ENCODE measurements at places on chromosomes 16 and 17.

DNA sequence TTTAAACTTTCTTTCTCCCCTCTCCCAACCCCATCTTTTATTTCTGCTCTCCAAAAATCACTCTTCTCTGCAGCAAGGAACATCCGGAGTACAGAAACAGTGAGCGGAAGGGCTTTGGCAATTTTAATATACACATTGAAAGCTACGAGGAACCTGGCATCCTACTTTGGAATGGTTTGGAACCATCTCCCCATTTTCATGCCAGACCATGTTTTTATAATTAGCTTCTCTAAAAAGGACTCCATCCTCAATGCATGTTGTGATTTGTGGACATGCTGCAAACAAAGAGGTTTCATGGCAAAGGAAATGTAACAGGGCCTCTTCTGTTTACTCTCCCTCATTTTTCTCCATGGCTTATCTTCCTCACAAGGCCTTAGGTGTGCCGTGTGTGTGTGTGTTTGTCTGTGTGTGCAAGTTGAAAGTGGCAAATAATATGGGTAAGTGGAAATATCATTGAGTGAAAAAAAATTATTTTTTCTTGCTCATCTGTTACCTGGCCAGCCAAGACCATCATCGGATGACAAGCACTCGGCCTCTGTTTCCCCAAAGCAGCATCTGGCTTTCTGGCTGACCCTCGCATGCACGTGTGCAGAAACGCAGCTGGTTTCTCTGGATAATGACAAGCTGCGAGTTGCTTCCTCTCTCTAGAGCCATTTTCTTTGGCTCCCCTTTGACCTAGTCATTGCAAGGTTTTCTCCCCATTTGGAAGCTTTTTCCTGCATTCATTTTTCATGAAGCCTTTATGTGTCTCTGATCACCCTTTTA lies 585.0 kb downstream of the TMEM114 start:
- no peak for DNase-seq

GRCh38 chr17:65856865-65857264 lies 295.4 kb upstream of the AXIN2 start:
- no peak for DNase-seq

DNA sequence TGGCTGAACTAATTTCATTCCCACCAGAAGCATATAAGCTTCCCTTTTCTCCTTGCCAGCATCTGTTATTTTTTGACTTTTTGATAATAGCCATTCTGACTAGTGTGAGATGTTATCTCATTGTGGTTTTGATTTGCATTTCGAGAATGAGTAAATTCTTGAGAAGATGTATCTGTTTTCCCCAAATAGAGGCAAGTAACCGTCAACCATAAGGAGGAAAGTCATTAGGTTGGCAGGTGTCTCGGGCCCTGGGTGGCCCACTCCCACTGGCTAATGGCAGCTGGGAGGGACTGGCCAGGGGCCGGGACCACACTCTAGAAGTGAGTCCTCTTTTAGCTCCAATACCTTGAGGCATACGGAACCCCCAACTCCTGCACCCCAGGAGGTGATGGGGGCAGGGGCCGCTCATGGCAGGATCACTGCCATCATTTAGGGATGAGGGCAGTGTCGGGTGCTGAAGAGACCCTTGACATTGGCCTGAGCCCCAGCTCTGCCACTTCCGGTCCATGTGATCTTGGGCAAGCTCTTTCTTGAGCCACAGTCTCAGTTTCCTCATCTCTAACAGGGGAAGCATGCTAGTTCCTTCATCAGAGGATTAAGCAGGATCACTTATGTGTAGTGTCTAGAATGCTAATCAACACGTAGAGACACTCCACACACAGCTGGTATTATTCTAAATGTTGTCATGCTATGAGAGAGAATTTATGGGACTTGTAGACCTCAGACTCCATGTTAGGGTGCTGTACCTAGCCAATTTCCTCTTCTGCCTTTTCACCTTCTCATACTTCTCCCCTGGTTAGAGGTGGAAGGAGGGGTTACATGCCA lies 44.3 kb downstream of the RGS9 start:
- no peak for DNase-seq

DNA sequence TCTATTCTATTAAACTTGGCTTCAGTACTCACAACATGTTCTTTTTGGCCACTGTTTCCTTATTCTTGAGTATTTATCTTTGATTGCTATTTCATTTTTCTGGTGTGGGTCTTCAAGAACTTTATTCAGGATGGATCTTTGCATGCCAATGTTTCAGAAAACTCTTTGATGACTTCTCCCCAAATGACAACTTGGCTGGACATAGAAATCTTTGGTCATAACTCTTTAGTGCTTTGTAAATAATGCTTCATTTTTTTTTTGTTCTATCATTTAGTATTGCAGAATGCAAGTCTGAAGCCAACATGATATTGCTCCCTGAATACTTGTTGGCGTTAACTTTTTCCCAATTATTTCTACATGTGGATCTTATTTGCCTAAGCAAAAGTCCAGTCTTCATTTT lies 103.6 kb upstream of the HS3ST2 start:
- no peak for DNase-seq

GRCh38 chr17:32747856-32748255 lies 129.1 kb downstream of the MYO1D start:
- no peak for DNase-seq

DNA sequence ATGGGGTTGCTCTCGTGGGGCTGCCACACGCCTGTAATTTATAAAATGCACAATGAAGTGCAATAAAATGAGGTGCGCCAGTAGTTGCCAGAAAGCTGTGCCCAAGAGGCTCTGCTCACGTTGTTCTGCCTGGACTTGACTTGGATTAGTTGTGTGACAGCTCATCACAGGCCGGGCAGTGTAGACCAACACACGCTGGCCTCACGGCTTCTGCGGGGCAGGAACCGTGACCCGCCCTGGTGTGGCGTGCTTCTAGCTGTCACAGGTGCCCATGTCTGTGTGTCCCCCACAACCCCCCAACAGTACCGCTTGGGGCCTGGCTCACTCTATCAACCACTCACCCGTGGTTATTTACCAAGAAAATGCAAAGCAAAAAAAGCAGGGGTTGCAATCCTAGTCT lies 112.2 kb upstream of the ZNF750 start:
- no peak for DNase-seq

GRCh38 chr17:40532520-40533253 lies 31.3 kb upstream of the TNS4 start:
- no peak for DNase-seq

- no peak for DNase-seq
Observed at GRCh38 chr17:28871056-28871579, 16.3 kb downstream of the ERAL1 start.

DNA sequence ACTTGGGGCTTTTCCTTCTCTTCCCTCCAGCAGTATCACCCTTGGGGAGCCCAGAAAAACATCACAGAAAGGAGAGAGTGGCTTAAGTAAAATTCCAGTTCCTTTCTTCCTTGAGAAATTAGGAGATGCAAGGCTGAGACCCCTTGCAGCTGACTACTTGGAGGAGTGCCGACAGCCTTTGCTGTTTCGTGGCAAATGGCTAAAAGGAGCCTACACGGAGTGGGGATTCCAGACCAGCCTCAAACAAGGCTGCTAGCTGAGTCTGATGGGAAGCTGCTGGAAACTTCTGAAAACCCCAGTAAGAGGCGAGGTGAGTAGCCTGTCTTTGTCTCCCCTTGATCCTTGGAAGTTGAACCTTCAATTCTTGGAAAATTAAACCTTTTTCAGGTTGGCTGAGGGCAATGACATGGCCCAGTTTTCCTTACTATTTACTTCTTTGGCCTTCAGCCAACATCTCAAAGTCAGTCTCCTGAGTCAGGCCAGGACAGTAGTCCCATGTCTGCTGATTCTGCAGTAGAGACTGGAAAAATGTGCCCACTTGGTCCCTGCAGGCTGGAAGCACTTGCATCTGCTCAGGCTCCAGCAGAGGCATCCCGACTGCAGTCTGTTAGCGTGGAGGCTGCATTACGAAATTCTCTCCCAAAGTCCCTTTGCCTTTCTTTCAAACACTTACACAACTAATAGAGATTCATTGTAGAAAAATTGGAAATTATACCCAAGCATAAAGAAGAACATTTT lies 23.4 kb downstream of the SMIM36 start:
- DNase-seq: no peak

GRCh38 chr16:61887903-61888302 lies 148.3 kb downstream of the CDH8 start:
- DNase-seq: peak; percentile 63

Data from globus pallidus (tissue), 1 donor.